ENCODE measurements at places on chromosomes 2 and 18.

DNA sequence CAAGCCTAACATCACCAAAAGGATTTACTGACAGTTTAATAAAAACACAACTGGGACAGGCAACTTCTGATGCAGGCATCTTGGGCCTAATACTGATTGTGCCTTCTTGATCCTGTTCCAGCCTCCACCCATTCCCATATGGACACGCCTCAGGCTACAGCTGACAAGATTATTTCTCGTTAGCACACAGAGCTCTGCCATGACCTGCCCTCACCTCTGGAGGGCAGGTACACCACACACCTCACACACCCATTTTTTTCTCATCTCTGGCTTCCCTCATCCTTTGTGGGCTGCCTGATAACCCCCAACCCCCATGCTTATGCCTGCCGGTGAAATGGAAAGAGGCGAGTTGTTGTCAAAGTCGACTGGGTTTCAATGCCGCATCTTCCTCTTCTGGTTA lies 147.0 kb downstream of the ANTXR1 start:
- DNase-seq: no peak

- no peak for DNase-seq
Measured at GRCh38 chr2:215832791-215833190, 180.6 kb downstream of the MREG start.

GRCh38 chr2:88574445-88574844 lies 52.8 kb downstream of the EIF2AK3 start:
- no peak for DNase-seq

DNA sequence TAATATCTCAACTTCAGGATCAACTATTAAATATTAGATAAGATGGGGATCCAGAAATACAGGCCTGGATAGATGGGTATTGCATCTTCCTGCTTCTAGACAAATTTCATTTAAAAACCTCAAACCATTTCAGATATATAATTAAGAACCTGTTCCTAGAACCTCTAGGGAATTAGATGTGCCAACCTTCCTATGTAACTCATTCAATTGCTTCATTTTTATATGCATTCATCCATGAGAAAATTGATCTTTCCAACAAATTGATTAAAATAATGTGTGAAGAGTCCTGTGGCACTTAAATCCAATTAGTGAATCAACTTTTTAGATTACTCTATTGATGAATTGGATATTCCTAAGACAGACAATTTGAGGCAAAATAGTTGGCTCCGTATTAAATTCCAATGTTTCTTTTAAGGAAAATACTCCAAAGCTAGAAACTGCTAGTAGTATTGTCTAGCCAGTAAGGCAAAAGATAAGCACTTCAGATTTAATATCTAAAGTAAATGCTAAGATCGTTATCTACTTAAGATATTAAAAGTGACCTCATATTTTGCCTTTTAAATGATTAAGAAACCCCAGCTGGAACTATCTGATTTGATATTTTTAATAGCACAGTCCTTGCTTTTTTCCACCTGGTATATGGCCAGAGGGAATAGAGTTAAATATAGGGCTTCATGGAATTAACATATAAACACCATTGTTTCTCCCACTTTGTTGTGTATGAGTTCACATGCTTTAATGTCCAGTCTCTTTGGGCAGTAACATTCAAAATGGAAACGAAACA lies 35.8 kb downstream of the DARS1 start:
- DNase-seq: no peak

DNA sequence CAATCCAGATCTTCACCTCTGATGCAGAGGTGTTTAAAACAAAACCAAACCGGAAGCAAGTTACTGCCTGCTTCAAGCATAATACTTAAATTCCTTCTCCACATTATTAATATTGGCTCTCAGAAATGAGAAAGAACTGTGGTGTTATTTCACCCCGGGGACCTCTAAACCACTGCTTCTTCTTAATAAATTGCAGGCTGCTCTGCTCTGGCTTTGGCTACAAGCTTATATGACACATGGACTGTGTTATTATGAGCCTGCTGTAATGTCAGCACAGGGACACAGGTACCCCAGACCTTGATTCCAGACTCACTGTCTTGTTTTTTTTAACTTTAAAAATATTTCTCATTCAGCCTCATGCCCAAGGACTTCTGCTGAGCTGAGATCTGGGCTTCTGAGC lies 45.1 kb downstream of the ST6GAL2 start:
- DNase-seq: no peak

DNA sequence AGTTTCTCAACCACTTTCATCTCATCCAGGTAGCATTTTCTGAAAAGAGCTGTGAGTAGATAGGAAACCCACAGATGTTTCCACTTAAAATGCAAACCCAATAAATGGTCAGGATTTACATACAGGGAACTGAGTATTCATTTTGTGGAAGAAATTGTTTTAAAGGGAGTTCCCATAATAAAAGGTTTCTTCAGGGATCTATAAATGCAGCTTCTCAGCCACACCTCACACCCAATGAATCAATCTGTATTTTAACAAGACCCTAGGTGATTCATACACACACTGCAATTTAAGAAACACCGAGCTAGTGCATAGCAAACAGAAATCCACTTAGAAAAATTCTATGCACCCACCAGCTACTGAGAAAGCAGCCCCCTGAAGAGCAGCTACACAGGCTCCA lies 140.1 kb upstream of the ACAA2 start:
- DNase-seq: no peak

GRCh38 chr2:238979636-238980035 lies 131.8 kb downstream of the TWIST2 start:
- DNase-seq: no peak

- DNase-seq: no peak
Measured at GRCh38 chr2:172457536-172457935, 30.1 kb downstream of the ITGA6 start.

Measured in stimulated activated naive CD8-positive, alpha-beta T cell treated with anti-CD3 and anti-CD28 coated beads, Interleukin-15, Interleukin-2, amounts not matched to agents 100 U/mL and 50 U/mL, for 24 hours (primary cell).